ENCODE measurements at places on chromosomes 3 and 15.

DNA sequence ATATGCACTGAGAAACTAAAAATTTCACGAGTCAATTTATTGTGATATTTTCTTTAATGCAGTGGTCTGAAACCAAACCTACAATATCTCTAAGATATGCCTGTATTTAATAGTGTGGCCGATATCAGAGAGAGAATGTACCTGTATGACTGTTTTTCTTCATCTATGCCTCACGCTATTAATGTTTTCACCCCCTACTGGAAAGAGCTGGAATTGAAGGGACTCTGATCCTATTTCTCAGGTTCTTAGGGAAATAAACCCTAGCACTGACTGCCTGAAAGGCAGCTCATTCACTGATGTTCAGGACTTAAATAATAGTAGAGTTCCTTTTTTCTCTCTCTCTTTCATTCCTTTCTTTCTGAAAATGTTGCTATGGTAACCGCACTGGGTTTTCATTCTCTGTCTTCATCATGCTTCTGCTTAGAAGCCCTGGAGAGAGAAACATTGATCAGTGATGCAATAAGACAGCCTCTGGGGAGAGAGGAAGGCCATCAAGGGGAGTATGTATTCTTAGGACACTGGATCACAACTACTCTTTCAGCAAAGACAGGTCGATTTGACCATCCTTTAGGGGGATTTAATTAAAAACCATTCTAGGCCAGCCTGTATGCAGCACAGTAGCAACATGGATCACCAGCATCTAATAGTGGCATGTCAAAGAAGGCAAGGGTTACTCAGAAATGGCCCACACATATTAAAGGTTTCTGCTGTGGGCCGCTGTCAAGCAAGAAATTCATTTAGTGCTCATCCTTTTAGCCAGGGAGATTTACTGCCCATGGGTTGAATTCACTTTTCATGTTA lies 1135.7 kb downstream of the IGSF11 start:
- peak; percentile 76 for DNase-seq

- no peak for DNase-seq
Measured at GRCh38 chr3:13277860-13278531, 142.1 kb downstream of the NUP210 start.

DNA sequence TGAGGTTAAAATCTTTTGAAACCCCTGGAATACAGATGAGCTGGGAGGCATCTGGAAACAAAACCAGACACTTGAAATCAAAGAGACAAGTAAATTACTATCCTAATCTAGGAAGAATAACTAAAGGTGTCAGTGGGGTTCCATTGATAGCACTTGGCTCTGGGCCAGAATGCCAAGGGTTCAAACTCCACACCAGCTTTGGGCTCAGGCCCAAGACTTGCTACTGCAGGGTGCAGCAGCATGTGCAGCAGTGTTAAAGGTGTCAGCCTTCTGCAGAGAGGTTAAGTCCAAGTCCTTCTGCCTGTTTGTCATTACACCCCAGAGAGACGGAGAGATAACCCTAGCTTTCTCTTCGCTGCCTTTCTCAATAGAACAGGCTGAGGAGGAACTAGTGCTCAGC lies 273.9 kb downstream of the TIGIT start:
- peak; percentile 43 for DNase-seq

DNA sequence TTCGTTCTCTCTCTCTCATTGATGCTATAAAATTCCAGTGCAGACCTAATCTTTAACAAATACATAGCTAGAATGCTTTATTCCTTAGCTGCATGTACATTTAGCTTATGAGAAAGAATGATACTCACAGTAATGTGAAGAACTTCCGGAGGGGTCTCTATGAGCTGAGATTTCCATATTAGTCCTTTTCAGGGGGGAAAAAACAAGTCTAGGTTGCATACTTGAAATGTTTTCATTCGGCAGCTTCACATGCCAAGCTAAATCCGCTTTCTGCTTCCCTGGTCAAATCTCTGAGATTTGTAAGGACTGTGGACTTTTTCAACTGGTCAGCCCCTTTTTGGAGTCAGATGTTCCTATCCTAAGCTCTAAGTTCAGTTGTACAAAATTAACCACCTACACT lies 111.5 kb upstream of the COL8A1 start:
- no peak for DNase-seq

GRCh38 chr3:140568842-140569520 lies 108.9 kb upstream of the TRIM42 start:
- no peak for DNase-seq

DNA sequence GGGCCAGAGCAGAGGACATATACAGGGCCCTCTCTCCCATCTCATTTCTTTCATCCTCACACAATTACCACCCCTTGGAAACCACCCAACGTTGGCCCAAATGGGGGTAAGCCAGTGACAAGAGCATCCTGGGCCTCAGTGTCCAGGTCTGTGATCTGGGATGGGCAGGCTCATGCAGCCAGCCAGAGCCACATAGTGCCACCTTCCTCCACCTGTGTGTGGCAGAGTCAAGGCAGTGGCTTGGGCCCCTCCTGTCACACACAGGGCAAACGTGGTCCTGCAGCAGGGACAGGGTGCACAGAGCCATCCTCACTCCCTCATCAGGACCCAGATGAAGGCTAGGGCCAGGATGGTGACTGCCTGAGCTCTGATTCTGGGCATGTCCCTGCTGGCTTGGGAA lies 2.3 kb upstream of the MYL3 start:
- DNase-seq = no peak

DNA sequence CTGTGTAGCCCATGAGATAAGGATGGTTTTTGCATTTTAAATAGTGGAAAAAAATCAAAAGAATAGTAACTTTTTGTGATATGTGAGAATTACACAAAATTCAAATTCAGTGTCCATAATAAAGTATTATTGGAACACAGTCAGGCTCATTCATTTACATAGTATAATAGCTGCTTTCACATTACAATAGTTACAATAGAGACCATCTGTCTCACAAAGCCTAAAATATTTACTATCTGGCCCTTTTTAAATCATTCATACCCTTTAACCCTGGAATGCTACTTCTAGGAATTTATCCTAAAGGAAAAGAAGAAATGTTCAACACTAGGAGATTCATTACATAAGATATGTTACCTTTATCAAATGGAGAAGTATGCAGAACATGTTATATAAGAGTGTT lies 35.5 kb upstream of the TM4SF4 start:
- no peak for DNase-seq

DNA sequence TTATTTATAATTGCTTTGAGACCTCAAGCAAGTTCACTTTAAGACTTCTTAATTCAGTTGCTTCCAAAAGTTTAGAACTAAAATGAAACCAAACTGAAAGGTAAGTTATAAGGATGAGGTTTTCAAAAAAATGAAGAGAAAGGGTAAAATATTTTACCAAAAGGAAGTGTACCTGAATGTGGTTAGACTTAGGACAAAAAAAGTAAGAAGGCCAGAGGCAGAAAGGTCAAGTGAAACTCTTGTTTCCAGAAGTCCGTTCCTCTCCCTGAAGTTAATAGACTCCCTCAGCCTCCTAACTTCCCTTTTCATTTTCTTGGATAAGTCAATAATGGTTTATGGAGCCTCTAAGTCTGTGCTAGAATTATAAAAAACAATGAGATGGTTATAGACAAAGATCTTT lies 16.6 kb downstream of the BTLA start:
- no peak for DNase-seq

DNA sequence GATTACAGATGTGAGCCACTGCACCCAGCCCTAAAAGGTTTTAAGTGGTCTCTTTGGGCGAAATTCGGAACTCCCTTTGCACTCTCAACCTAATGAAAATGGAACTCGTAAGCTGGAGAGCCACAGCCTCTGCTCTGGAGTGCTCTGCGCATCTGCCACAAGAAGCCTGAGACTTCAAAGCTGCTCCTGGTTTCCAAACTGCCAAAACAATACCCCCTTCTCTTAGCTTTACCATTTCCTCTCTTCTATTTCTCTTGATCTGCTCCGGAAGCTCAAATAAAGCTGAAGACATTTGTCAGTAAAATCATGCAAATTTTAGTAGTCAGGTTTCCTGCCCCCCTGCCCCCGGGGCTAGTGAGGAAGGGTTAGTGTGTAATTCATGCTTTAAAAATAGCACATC lies 312.7 kb downstream of the MFSD1 start:
- DNase-seq = no peak

DNA sequence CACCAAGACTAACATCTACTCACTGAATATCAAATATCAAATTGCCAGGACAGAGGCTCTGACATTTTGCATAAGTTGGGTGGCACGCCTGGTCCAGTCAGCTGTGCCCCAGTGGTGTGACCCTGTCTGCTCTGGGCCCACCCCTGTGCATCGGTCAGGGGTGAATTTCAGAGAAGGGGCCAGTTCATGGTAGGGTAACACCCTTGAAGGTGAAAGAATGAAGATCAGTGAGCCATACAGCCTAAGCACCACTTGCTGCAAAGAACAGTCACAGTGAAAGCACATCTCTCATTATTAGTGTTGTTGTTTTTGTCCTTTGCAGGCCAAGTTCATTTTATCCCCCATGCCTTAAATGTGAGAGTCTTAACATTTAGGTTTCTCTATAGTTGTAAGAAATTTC lies 86.8 kb downstream of the MYRIP start:
- no peak for DNase-seq

GRCh38 chr3:72892081-72892775 lies 4.4 kb downstream of the GXYLT2 start:
- no peak for DNase-seq

DNA sequence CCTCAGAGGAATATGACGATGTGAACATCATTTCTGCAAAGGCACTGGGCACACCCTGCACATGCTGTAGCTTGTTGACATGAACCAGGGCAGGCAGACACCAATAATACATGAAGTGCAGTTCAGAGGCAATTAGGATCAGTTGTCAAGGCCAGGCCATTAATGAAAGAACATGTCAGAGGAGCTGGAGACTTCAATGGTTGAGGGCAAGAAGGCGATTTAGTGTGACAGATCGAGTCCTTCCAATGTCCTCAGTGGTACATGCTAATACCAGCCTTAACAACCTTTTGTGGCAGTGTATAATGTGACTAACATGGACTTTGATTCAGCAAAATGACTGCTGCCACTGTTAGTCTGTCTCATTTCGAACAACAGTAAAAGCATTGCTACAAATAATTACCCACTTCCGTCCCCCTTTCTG lies 205.2 kb upstream of the NANOGP8 start:
- no peak for DNase-seq

- DNase-seq = no peak
Measured at GRCh38 chr15:65824941-65825544, 33.0 kb upstream of the DENND4A start.

DNA sequence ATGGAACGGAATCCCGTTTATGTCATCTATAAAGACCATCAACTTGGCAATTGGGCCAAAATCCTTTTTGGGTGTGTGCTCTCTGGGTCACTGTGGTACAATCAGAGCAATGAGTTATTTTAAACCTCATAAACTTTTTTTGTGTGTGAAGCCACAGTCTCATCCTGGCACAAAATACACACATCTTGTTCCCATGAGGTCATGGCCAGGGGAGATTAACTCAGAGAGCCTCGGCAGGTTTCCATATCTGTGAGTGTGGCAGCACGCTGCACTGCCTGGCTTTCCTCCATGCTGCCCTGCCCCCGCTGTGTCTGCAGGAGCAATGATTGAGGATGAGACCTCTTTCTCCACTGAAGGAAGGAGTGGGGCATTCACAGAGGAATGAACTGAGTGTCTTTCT lies 54.0 kb upstream of the DLG1 start:
- no peak for DNase-seq

DNA sequence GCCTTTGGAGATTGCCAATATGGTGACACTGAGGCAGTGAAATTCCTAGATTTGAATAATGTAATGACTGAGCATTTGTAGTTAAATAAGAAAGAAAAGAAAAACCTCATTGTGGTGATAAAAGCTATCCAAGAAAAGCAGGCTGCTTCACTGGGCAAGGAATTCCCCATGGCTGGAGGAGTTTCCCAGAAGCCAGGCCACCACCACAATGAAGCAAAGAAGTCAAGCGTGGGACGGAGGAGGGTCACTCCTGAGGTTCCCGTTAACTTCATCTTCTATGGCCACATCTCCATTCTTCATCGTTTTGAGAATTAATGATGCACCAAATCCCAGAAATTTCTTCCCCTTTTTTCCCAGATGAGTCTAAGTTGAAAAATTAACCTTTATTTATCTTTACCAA lies 185.8 kb upstream of the BCL6 start:
- DNase-seq = no peak

DNA sequence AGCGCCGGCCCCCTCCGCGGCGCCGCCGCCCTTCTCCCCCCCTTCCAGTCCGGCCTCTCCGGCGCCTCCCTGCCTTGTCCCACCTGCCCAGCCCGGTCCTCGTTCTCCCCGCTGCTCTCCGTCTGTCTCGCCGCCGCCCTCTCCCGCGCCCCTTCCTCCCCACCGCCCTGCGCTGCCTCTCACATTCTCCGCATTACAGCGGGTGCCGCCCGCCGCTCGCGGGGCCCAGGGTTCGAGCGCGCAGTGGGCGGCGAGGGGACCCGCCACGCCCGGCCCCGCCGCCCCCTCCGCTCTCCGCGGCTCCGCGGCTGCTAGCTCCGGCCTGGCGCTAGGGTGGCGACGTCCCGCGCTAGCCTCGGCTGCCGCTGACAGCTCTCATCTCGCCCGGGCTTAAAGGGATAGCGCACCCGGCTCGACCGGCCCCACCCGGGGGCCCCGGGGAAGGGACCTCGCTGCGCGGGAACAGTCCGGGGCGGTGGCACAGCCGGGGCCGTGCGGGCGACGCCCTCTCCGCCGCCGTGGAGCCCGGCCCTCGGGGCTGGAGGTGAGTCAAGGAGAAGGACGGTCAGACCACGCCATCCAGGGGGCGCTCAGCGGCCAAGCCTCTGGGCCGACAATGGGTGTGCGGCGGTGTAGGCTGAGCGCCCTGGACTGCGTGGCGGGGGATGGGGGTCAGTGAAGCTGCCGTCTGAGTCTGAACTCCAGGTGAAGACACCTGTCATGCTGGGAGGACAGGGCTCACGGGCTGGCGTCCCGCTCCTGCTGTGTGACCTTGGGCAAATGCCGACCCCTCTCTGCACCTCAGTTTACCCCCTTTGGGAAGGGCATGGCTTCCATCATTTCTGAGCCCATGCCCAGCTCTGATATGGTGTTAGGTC lies 187.4 kb upstream of the LINGO1 start:
- DNase-seq = no peak

DNA sequence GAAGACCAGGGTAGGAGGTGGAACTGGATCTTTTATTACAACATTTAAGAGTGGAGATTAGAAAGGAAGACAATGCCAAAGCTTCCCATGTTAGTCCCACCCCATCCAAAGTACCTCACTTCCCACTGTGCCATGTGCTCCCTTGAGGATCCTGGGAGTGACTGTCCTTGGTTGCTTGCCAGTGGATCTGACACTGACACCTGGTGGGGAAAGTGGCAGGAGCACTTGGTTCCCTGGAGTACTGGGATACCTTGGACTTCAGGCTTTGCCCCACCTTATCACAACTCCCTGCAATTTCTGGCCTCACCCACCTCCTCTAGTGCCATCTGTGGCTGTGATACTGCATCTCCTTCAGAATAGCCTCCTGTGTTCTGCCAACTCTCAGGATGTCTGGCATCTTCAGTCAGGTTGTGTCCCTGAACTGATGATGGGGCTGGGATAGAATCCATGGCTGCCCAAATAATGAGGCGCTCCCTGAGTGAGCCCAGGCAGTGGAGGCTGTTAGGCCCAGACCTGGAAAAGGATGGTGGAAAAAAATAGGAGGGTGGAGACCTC lies 1.3 kb downstream of the ELL3 start:
- no peak for DNase-seq
